ENCODE measurements at places on chromosomes 16 and 17.

GRCh38 chr17:40341808-40342503 is 22.6 kb downstream of the GJD3 start:
- DNase-seq: no peak

DNA sequence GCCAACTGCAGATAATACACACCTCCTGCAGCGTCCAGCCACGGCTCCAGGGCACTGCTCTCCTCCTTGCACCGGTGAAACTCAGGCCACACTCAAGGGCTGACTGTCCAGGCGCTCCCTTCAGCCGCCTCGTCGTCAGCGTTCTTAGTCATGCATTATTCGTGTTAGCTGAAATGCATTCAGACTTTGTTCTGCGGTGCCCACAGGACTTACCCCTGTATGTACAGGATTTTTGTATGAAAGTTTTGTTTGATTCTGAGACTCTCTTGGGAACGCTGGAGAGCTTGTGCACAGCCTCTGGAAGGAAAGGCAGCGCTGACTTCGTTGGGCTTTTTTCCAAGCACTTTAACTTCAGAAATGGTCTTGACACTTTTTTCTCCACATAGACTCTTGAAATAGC is 22.1 kb downstream of the CIBAR2 start:
- no peak for DNase-seq

- peak; percentile 55 for DNase-seq
Observed at GRCh38 chr17:60392845-60393702, 1.1 kb upstream of the USP32 start.

GRCh38 chr16:58551496-58551895 is 36.2 kb downstream of the SETD6 start:
- DNase-seq: no peak

DNA sequence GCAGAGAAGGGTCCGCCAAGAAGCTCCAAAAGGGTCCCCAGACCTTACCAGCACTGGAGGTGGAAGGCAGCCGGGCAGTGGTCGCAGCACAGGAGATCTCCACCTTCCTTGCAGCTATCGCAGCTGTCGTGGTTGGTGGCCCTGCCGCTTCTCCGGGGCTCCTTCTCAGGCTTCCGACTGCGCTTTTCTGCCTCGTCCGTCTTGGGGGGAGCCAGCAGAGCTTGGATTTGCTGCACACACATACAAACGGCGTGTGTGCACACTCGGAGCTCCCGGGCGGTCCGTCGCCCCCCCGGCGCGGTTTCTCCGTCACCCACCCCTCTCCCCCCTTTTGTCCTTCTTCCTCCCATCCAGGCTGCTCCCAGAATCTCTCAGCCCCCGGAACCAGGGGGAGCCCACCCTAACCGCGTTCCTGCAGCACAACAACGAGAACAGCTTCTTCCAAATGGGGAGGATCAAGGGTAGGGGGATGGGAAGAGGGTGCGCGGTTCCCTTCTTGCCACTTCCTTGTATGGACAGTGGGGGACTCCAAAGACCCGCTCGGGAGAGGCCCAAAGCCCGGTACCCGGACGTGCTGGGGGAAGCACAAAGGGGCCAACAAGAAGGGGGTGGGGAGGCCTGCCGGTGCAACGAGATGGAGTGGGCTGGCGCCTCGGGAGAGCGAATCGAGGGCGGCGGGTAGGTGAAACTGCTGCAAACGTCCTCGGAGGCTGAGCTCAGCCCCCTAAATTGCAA is 1.1 kb downstream of the PHF12 start:
- peak; percentile 61 for DNase-seq

DNA sequence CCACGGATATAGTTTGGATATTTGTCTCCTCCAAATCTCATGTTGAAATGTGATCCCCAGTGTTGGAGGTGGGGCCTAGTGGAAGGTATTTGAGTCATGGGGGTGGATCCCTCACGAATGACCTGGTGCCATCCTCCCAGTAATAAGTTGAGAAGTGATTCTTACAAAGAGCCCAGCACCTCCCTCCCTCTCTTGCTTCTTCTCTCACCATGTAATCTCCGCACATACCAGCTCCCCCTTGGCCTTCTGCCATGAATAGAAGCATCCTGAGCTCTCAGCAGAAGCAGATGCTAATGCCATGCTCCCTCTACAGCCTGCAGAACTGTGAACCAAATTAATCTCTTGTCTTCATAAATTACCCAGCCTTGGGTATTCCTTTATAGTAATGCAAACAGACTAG is 41.9 kb upstream of the RBBP6 start:
- DNase-seq: no peak

DNA sequence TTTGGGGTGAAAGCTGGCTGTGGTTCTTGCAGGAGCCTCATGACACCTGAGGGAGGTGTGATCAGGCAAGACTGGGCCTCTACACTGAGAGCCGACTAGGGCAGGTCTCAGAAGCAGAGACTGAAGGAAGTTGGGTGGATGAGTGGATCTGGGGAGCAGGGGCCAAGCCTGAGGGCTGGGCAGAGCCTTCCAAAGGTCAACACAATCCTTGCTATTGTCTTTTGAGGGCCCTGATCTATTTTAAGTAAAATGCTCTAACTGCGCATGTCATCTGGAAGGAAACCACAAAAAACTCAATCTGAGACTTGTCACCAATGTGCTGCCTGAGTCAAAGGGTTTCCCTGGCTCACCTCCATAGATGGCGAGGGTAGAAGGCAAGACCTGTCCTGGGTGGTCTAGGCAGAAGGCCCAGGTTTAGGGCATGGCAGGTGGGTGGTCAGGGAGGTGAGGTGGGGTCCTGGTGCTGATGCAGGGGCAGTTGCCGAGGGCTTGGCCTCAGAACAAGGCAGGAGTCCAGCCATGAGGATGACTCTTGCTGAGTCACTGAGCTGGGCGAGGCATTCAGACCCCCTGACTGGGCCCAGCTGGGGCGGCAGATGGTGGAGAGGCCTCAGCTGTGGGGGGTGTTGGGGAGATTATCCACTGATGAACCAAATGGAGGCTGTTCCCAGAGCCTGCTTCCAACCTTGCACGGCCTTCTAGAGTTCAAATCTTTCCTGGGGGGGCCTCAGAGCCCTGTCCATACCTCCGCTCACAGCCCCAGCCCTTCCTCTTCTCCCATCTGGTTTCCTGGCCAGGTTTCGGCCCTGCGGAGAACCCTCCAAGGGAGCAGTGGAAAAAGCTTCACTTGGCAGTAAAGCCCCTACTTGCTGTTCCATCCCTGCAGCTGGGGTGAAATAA is 5.1 kb downstream of the MVP start:
- DNase-seq: peak; percentile 78

DNA sequence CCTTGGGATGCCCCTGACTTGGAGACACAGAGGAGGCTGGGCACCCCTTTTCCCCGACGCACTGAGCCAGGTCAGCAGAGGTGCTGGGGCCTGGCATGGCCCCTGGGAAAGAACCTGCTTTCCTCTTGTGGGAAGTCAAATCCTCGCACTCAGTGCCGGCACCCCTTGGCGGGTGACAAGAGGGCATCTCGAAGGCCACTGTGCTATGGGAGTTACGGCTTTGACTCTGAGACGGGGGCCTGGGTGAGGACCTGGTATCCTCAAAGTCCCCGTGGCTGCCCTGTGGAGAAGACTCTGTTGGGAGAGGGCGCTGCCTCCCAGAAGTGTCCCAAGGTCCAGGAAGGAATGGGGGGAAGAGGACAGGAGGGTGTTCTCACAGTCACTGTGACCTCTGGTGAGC is 117.0 kb downstream of the METRNL start:
- no peak for DNase-seq

- DNase-seq: no peak
Observed at GRCh38 chr17:35799942-35800341, 4.5 kb upstream of the MMP28 start.

- no peak for DNase-seq
Observed at GRCh38 chr17:32114536-32114935, 27.8 kb upstream of the RHOT1 start.

- DNase-seq: no peak
Observed at GRCh38 chr16:84295203-84295860, 654 bp downstream of the WFDC1 start.

- peak; percentile 17 for DNase-seq
Observed at GRCh38 chr17:75152922-75153779, 1.2 kb downstream of the JPT1 start.

DNA sequence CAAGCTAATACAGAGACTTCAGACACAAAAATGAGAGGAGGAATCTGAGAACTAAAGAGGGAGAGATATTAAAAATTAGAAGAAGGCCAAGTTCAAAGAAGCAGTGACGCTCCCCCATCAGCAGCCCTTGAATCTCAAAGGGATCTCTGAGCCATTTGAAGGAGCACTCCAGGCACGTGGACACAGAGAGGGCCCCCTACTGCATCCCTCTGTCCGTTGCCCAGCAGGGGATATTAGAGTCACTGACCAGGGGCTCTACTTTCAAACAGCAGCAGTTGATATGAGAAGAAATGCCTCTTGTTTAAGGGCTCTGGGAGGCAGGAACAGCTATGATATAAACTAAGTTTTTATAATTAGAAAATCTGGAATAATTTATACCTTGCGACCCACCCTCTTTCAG is 479.0 kb upstream of the SALL1 start:
- DNase-seq: no peak

- no peak for DNase-seq
Observed at GRCh38 chr17:50107790-50108414, 12.8 kb downstream of the PDK2 start.

DNA sequence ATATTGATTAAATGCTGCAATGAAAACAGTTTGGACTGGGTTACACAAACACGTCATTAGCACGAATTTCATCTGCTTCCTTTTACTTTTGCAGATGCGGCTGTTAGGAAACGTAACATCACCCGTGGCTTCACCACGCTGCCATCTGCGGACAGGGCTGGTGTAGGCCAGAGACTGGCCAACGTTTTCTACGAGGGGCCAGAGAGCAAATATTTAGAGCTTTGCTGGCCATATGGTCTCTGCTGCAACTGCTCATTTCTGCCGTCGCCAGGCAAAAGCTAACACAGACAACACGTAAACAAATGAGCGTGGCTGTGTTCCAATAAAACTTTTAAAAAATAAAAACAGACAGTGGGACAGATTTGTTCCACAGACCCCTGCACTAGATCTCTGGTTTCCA is 96.6 kb downstream of the ENGASE start:
- no peak for DNase-seq

GRCh38 chr17:37701496-37701898 is 43.4 kb downstream of the HNF1B start:
- DNase-seq: no peak

GRCh38 chr17:57935833-57936807 is 19.1 kb downstream of the CUEDC1 start:
- DNase-seq: no peak

DNA sequence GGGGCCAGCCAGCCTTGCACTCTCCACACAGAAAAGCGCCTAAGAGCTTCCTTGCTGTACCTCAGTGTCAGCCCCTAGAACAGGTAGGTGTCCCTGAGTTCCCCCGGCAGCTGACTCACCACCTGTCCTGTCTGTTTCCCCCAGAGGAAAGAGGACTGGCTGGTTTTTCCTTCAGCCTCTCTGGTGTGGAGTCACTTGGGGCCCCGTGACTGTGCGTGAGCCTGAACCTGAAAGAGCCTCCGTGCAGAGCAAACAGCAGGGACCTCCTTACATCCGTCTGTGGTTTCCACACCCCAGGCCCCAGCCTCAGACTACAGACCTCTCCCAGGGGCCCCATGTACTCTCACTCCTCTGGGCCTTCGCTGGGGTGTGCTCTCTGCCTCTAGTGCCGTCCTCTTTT is 87.8 kb downstream of the GNAO1 start:
- DNase-seq: peak; percentile 23

GRCh38 chr17:83004791-83005380 is 74.5 kb upstream of the METRNL start:
- no peak for DNase-seq

GRCh38 chr16:20166531-20167235 is 93.0 kb upstream of the GPR139 start:
- no peak for DNase-seq

- DNase-seq: no peak
Observed at GRCh38 chr17:77287432-77288068, 146.8 kb downstream of the SEC14L1 start.

DNA sequence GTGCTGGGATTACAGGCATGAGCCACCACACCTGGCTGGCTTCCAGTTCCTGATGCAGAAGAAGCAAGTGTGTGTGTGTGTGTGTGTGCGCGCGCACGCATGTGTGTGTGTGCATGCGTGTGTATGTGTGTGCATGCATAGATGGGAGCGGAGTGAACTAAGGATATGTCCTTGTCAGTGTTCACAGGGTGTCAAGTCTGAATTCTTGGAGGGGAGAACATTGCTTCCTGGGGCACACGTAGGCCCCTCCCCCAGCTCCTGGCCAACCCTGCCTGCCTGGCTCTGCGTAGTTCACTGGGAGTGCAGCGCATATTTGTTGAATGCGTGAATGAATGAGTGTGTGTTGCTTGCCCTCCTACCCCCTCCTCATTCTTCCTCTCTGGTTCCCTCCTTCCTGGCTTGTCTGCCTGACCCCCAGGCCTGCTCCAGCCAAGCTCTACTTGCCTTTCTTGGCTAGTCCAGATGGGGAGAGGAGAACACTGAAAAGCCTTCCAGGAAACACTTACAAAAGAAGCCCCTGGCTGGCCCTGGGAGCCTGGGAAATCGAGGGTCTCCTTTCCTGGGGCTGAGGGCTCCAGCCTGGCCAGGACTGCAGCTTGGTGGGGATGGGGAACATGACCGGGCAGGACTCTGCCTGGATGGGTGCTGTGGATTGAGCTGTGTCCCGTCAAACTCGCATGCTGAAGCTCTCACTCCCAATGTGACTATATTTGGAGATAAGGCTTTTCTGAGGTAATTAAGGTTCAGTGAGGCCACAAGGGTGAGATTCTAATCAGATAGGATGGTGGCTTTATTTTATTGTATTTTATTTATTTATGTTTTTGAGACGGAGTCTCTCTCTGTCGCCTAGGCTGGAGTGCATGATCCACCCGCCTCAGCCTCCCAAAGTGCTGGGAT is 27.9 kb downstream of the IGFBP4 start:
- DNase-seq: no peak

- DNase-seq: no peak
Observed at GRCh38 chr17:41777157-41777573, 9.3 kb downstream of the JUP start.

GRCh38 chr16:50711040-50711439 is 17.6 kb downstream of the NOD2 start:
- no peak for DNase-seq

GRCh38 chr17:65035191-65035590 is 21.3 kb downstream of the GNA13 start:
- DNase-seq: no peak

DNA sequence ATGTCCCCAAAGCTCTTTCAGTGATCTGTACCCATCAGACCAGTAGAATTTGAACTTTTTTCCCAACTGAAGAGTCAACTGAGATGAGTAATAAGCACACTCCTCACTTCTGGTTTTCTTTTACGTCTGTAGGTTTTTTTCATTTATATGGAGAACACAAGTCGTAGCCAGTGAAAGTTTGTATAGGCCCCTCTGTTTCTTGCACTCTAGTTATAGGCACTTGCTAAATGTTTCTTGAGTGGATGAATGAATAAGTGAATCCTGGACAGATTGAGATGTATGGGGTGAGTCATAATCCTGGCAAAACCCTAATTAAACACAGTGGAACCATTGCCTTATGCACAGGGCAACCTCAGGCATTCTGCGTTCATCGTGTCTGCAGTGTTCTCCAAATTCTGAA is 193.7 kb upstream of the TBX2 start:
- no peak for DNase-seq

Measured in NCI-H2171 (cell line).